ENCODE measurements at places on chromosomes 12 and 14.

- DNase-seq: no peak
Observed at GRCh38 chr14:79134361-79134760, 964.2 kb downstream of the NRXN3 start.

DNA sequence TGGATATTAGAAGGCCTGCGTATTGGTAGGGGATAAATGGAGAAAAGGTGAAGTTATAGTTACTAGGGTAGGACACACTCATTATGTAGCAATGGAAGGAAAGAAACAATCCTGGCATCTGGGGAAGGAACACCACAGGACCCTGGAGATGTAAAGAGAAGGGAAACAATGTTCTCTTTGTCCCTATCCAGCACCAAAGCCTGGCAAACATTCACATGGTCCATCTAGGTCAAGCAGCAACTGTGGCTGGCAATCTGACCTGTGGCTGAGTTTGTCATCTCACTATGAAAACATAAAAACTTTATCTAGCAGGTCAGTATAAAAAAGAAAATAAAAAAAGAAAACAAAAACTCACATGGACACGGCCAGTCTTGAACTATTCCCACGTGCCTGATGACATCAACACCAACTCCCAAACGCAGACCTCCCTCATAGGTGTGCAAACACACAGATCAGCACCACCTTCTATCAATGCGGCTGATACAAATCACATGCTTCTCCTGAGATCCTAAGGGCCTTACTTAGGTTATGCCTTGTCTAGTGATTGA lies 2.6 kb downstream of the POMT2 start:
- no peak for DNase-seq

GRCh38 chr12:110858848-110859247 lies 12.1 kb downstream of the CCDC63 start:
- DNase-seq: no peak

GRCh38 chr14:77299771-77300170 lies 20.9 kb downstream of the POMT2 start:
- no peak for DNase-seq

DNA sequence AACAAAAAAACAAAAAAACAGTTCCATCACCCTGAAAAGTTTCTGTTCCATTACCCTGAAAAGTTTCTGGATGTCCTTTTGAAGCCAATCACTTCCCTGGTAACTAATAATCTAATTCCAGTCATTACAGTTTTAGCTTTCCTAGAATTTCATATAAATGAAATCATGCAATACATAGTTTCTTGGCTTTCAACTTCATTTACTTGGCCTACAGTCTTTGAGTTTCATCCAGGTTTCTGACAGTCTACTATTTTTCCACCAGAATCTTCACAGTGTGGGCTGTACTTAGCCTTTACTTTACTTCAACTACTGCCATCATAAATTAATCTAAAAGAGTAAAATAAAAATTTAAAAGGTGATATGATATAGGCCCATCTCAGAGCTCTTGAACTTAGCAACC lies 55.5 kb downstream of the RPS6KA5 start:
- no peak for DNase-seq

DNA sequence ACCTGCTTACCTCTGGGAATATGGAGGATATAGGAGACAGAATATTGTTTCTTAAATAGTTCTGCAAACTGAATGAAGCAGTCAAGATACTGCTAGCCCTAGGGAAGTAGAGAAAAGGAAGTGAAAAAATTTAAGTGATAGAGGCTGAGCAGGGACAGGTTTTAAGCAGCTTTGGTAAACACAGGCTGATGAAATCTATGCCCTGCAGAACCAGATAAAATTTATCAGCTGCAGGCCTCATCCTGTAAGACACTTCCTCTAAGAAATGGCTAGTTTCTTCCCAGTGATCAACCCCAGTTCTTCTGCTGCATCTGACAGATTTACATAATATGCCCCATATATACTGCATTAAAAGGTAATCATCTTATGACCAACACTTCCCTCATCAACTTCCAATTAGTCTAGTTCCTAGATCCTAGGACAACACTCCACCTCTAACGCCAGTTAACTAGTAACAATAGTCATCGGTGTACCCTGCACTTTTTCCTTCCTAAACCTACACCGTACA lies 1.3 kb upstream of the ESYT1 start:
- DNase-seq: peak; percentile 30

DNA sequence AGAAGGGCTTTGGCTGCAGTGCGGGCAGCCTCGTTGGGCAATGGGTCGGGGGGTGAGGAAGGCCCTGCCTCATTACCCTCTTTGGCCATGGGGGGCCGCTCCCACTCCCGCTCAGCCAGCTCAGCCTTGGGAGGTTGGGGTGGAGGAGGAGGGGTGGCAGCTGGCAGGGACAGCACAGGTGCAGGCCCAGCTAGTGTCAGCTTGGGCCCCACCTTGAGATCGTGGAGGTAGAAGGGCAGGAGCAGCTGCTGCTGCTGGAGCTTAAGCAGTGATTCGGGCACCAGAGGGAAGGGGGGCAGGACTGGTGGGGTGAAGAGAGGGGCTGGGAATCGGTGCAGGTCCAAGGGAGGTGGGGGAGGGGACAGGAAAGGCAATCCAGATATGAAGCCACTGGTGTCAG lies 26.0 kb downstream of the ZFHX2 start:
- DNase-seq: no peak

DNA sequence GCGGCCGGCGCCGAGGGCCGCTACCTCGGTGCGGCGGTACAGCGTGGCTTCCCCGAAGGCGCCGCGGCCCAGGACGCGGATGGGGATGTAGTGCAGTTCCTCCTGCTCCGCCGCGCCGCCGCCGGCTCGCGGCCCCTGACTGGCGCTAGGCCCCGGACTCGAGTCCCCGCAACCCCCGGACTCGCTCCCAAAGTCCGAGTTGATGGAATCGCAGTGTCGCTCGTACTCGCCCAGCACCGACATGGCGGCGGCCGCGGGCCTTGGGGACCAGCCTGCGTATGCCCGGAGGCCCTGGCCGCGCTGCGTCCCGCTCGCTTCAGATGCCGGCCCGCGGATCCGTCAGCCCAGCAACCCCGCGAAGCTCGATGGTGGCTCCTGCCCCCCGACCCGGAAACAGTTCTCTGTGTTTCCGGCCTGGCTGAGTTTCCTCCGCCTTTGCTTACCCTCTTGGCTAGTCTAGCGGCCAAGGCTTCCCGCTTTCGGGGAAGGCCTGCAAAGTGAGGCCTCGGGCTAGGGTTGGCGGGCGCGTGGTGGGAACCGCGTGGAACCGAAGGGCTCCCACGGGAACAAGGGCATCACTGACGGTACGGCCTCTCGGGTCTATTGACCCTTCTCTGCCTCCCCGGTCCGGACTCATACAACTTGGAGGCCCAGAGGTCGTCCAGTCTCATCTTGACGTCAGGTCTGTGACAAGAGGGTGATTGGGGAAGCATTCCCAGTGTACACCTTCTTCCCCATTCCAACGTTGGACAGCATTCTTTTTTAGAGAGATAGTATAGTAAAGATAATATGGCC lies at the start of gene NEK9:
Gene NEK9, minus strand, starts transcription at position 370 of the 795 bp plus-strand sequence. Its CDS starts 127 bp downstream, at position 243.
- peak; percentile 67 for DNase-seq

GRCh38 chr14:90891326-90891725 lies 75.1 kb upstream of the TTC7B start:
- no peak for DNase-seq

DNA sequence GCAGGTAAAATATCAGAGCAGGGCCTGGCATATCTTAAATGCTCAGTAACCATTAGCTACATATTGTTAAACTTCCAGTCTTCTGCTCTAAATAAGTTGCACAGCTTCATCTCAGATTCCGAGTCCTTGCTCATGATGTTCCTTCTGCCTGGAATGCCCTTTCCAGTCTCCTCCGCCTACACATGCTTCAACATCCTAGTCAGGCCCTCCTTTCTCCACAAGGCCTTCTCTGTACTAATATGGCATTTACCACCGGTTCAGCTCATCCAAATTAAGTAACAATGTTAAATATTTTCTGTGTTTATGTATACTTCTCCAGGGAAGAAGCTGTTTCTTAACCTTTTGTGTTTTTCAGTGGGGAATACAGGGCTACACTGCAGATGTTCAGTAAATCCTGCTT lies 8.5 kb downstream of the DHH start:
- DNase-seq: no peak

- no peak for DNase-seq
Observed at GRCh38 chr14:63224196-63224595, 20.0 kb downstream of the RHOJ start.

DNA sequence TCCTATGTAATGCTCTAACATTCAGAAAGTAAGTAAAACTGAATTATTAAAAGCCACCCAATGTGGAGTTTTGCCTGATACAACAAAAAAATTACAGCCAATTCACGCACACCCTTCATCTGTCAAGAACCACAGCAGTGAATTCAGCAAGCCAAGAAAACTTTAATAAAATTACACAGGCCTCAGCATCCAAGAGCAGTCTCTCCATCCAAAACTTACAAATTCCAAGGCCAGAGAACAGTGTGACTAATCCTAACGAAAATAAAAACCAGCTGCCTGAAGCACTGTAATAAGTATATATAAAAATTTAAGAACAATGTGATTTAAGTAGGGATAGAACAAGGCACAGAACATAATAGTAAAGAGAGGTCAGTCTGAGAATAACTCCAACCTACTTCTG lies 54.2 kb downstream of the SIX6 start:
- DNase-seq: no peak

GRCh38 chr12:5511644-5512600 lies 80.0 kb downstream of the NTF3 start:
- no peak for DNase-seq

GRCh38 chr14:71533390-71533789 lies 398.8 kb upstream of the RGS6 start:
- no peak for DNase-seq

DNA sequence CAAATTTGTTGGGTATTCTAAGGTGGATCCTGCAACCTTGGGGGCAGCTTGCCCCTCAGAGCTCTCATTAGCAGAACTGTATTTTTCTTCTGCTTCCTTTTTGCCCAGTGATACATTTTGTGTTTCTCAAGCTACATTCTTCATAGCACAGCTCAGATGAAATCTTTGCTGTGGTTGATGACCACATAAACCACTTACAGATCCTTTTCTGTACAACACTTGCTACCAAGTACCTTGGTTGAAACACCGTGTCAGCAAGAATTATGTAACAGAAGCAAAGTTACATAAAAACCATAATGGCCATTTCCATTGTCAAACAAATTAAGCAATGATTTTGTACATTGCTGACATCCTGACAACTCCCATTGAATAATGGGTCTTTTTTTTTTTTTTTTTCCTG lies 9.7 kb upstream of the PLBD1 start:
- DNase-seq: peak; percentile 92

DNA sequence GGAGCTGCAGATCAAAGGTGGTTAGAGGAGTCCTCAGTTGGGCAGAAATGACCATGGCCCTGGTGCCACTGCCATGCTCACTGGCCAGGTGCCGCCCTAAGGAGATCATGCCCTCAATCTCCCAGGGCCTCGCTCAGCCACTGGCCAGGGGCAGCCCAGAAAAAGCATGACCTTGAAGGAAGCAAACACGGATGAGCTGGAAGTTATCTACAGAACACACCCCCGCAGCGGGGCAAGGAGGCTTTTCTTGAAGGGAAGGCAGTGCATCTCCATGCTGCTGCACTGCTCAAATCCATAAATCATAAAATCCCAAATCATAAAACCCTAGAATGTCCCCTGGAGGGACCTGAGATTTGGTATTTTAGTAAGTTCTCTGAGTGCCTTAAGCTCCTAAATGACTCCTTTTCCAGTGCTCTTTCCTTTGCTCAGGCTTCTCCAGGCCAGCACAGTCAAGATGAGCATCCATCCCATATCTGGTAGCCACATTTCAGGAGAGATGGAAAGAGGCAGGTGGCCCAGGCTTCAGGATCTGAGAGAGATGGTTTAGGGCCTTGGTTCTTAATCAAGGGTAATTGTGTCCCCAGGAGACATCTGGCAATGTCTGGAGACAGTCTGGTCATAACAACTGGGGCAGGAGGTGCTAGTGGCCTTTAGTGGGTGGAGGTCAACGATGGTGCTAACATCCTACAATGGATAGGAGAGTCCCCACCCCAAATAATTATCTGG lies 217.3 kb downstream of the RBM19 start:
- DNase-seq: no peak

DNA sequence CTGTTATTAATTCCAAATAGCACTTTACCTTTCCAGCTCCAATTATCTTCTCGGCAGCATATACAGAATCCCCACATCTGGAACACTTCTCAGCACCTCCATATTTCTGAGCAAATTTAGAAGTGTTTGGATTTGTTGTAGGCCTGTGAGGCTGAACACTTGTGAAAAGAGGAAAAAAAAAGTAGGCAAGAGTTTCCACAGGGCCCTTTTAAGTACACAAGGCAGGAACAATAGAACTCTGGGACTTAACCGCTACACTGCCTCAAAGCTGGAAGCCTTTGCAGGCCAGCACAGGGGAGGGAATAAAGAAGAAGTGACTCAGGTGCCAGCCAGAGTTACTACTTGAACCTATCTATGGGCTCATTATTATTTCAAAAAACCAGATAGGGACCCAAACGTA lies 18.6 kb downstream of the CSRP2 start:
- DNase-seq: no peak

DNA sequence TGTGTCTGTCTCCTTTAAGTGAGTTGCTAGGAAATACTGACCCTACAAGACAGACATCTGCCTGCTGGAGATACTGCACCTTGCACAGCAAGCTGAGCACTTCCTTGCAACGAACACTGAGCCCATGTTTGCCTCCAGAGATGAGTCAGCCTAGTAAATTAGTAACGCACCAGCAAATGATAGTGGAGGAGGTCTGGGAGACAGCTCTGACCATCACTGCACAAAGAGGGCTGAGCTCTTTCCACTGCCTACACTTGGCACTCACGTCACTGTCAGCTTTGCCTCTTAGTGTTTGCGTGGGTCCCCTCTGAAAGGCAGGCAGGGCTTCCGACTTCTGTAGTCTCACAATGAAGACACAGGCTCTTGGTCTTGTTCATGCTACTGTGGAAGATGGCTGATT lies 109.0 kb downstream of the APAF1 start:
- no peak for DNase-seq

DNA sequence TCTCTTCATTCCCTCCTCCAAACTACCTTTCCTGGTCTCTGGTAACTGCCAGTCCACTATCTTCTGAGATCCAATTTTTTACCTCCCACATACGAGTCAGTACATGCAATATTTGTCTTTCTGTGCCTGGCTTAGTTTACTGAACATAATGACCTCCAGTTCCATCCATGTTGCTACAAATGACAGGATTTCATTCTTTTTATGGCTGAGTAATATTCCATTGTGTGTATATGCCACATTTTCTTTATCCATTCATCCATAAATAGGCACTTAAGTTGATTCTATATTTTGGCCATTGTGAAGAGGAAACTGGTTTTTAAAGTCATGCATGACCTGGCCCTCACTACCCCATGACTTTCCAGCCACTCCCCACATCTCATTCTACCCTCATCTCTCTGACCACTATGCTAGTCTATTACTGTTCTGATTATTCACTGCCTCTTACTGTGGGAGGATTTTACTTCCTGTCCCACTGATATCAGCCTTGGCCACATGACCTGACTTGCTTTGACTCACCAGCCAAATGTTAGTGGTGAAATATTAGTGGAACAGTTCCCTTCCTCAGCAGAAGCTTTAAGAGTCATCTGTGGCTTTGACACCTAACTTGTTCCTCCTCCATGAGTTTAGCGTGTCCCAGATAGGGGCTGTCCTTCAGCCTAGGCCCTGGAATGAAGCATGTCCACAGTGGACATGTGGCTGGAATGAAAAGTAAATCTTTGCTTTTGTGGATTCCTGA lies 52.2 kb downstream of the GOLGA5 start:
- peak; percentile 58 for DNase-seq

Data from AML-193 (cell line).